Endodermal cell (in vitro differentiated cells): ENCODE measurements at places on chromosomes 13 and 19. TPM values are rescaled to one million over a fixed set of nuclear protein-coding genes. Genes with fewer than 3 reads are reported as not detected.

The TMEM272 gene
- 0.34 and 0.62 TPM in 2 replicates for total RNA-seq

The PSG6 gene
- not detected in 3 replicates for total RNA-seq

GRCh38 chr19:10861103-10861651 is 10.2 kb upstream of the CARM1 start:
- peak; percentile 88 for DNase-seq
- H3K27me3 ChIP-seq: no peaks in the 10 kb centered on the region
- no peaks in the 10 kb centered on the region for H3K36me3 ChIP-seq
- H3K4me1 ChIP-seq: no peaks in the 10 kb centered on the region
- H3K4me3 ChIP-seq: no peak overlapping the region

The ZNF837 gene
- total RNA-seq: 3.2 and 3.8 TPM in 2 replicates

GRCh38 chr19:38842439-38843174 is 7.2 kb downstream of the HNRNPL start:
- H3K27ac ChIP-seq: no peak overlapping the region
- DNase-seq: no peak
- no peak overlapping the region for H3K4me3 ChIP-seq

- no peak overlapping the region for H3K27ac ChIP-seq
- DNase-seq: no peak
- no peaks in the 10 kb centered on the region for H3K36me3 ChIP-seq
- no peak overlapping the region for H3K4me3 ChIP-seq
- H3K4me1 ChIP-seq: no peaks in the 10 kb centered on the region
- peaks cover 10% of the 10 kb centered on the region for H3K27me3 ChIP-seq
Measured at GRCh38 chr19:17684256-17684655, 3.9 kb downstream of the UNC13A start.

DNA sequence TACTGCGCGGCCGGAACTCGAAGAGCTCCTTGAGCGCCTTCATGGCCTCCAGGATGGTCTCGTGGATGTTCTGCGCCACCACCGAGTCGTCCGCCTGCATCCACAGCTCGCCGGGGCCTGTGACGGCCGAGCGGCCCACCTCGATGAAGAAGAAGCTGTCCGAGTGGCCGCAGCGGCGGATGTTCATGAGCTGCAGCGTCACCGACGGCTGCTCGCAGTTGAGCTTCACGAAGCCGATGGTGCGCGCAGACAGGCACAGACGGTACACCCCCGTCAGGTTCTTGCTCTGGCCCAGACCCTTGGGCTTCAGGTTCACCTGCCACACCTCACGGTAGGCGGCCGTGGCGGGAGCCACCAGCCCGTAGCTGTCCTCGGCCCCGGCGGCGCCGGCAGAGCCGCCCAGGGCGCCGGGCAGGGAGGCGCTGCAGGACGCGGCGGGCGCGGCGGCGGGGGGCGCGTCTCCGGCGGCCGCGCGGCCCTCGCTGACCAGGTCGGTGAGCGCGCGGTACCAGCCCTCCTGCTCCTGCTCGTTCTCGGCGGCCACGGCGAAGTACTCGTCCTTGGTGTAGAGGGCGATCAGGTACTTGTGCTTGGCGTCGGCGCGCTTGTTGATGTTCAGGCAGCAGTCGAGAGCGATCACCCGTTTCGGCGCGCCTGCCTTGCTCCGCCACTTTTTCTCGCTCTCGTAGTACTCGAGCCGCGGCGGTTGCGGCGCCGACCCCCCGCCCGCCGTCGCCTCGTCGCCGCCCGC is 1.1 kb downstream of the IRS2 start:
- peak overlapping the region; percentile 79 for H3K4me3 ChIP-seq
- DNase-seq: peak; percentile 81
- H3K27ac ChIP-seq: no peak overlapping the region
- H3K36me3 ChIP-seq: peaks cover 3% of the 10 kb centered on the region
